Stimulated activated CD8-positive, alpha-beta memory T cell treated with anti-CD3 and anti-CD28 coated beads, Interleukin-7, amount 100 ng/mL, for 24 hours (primary cell): ENCODE measurements at places on chromosomes 3 and 15.

GRCh38 chr3:160686955-160687535 is 10.1 kb downstream of the ARL14 start:
- DNase-seq: no peak

- no peak for DNase-seq
Observed at GRCh38 chr3:22568285-22568684, 634.8 kb upstream of the UBE2E2 start.

DNA sequence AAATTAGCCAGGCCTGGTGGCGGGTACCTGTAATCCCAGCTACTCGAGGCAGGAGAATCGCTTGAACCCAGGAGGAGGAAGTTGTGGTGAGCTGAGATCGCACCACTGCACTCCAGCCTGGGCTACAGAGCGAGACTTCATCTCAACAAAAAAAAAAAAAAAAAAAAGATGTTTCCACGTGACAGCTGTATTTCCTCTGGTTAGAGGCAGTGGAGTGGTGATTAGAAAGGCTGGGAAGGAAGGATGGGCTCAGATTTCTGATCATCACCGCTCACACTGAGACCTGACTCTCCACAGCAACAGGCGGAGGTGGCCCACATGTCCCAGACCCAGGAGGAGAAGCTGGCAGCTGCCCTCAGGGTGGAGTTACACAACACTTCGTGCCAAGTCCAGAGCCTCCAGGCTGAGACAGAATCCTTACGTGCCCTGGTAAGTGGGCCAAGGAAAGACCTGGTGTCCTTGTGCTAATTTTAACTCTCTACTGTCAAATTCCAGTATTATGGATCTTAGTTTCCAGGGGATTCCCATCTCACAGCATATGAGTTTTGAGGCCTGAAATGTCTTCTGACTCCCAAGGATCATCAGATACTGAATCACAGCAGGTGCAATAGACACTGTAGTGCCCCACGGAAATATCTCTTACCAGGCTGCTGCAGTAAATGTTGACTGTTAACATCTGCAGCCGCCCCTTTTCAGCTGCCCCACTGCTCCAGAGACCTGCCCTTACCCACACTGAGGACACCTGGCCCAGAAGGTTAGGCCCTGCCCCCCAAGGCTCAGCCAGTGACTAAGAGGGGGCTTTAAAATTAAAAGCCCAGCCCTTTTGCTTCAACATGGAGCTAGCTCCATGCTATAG is 66.9 kb downstream of the BFSP2 start:
- no peak for DNase-seq

DNA sequence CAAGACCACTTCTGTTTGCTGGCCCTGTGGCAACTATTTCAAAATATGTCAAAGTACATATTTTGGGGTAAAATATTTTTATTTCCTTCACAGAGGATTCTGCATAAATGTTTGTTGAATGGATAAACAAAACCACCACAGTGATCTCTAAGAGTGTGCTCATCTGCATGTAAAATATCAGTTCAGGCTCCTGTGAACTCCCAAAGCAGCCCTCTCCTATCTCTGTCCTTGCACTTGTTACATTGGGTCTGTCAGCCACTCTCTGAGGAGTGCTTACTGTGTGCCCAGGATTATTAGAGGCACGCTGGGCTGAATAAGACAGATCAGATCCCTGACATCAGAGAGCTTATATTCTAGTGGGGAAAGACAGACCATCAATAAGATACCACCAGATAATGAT is 27.1 kb downstream of the IQCH start:
- DNase-seq: no peak

DNA sequence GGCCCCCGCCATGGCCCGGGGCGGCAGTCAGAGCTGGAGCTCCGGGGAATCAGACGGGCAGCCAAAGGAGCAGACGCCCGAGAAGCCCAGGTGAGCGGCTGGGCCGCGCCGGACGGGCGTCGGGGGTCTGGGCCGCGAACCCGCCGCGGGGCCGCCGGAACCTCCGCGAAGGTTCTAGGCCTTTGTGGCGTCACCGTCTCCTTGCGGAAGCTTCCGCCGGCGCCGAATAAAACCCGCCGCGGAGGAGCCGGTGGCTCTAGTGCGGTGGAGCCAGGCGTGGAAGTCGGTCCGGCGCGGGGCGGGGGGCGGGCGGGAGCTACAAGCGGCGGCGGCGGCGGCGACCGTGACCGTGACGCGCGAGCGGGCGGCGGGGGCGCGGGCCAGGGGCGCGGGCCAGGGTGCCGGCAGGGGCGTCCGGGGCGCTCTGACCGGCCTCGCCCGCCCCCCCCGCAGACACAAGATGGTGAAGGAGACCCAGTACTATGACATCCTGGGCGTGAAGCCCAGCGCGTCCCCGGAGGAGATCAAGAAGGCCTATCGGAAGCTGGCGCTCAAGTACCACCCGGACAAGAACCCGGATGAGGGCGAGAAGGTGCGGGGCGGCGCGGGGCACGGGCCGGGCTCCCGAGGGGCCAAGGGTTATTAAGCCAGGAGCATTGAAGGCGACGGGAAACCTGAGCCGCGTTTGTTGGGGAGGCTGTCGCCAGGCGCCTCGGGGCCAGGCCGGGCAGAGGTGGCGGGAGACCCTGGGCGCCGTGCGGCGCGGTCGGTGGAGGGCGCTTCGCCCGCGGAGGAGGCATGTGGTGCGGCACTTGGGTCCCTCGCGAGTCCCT is at the start of gene DNAJA4:
TSS of gene DNAJA4 (plus strand) at position 259 of the 833 bp plus-strand sequence. CDS start at position 461, 202 bp downstream.
- peak; percentile 13 for DNase-seq

DNA sequence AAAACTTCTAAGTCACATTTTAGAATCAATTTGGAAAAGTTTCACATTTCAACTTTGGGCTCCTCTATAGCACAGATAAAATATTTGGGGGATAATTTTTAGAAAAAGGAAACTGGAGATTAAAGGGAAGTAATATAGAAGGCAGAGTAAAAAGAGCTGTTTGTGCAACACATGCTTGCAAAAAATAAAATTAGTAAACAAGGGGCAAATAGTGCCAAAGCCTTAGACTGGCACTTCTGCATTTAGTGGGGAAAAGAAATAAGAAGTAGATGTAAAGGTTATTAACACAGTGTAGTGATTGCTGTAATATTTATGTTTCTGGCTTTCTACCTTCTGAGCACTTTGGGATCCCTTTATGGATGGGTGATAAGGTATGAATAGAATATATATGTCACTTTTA is 246.6 kb downstream of the CBLB start:
- no peak for DNase-seq

DNA sequence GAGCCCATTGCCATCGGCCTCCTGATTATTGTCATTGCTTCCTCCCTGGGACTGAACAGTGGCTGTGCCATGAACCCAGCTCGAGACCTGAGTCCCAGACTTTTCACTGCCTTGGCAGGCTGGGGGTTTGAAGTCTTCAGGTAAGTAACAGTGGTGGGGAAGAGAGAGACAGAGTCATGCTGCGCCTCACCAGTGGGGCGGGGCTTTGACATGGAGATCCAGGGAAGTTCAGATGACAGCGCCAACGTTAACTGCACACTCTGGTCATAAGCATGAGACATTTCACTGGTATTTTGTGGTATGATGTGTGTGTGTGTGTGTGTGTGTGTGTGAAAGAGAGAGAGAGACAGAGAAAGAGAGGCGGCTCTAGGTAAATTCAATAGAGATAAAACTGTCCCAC is 41.0 kb downstream of the AQP9 start:
- no peak for DNase-seq

GRCh38 chr15:98718426-98719136 is 70.2 kb downstream of the IGF1R start:
- DNase-seq: no peak

GRCh38 chr3:12661926-12662592 is 1.9 kb downstream of the RAF1 start:
- no peak for DNase-seq

DNA sequence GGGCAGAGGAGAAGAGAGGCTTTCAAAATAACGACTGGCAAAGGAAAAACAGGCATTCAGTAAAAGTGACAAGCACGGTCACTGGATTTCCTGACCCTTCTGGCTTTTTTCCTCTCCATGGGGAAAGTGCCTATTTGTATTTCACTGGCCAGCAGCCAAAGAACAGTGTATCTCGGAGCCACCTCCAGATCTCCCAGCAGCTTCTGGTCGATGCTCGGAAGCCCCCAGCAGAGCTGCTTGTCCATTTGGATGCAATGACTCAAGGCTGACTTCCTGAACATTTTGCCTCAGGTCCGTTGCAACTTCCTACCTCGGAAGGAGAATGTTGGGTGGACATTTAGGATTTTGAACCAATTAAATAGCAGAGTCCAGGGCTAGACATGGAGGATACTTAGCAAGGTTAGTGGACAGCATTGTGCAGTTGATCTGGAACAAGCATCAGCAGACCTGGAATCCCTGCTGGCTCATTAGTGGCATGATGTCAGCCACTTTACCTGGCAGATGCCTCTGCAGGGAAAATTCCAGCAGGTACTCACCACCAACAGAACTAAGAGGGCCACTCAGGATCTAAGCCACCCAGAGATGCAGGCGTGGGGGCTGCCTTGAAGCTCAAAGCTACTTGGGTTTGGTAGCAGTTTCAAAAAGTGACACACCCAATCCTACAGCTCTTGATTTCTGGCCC is 1.1 kb downstream of the FAM107A start:
- DNase-seq: no peak

- no peak for DNase-seq
Observed at GRCh38 chr3:117454254-117454653, 744.7 kb downstream of the TUSC7 start.

- no peak for DNase-seq
Observed at GRCh38 chr3:153029350-153029749, 132.7 kb upstream of the RAP2B start.
